Fibroblast of skin of right quadriceps (primary cell): ENCODE measurements at places on chromosomes 3 and 15.

DNA sequence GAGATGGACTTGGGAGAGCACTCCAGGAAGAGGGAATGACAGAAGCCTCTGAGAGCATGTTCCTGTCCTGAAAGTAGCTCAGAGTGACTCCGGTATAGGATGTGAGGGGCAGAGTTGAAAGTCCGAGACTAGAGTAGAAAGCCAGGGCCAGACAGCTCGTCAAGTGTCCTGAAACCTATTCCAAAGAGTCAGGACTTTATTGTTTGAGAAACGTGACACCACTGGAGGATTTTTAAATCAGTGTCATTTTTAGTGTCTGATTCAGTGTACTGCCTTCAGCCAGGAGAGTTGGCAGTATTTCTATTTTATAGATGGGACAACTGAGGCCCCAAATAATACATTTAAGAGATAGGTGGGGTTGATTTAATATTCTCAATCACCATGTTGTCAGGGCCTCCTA lies 1.6 kb upstream of the RBMS3 start:
- no peak for DNase-seq

DNA sequence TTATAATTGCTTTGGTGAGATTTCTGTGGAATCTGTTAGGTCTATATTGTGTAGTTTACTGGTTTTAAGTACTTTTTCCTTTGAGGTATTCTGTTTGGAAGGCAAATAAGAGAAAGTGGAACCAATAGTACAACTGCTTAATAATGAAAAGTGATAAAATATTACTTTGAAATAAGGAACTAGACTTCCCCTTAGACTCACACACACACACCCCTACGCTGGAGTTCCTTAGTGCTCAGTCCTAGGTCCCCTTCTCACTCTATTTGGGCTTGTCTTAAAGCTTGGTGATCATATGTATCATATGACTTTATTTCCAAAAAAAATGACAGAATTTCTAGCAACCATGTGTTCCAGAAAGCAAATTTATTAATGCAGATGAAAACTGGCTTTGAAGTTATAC lies 494.0 kb upstream of the TGFBR2 start:
- DNase-seq, result no peak

DNA sequence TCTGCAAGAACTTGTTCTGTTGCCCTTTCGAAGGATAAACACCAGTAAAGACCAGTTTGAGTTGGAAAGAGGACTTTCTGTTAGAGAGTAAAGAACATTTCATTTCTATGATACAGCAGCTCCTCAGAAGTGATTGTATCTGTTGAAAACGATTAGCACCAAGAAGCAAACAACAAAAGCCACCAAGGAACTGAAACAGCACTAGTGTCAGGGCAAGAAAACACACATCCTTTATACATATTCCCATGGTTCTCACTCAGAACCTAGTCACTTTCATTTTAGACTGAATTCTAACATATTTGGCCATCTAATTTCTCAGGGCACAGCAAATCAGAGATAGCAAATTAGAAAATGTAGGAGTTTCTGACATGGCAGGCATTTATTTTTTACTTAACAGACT lies 116.1 kb downstream of the ATP1B3 start:
- no peak for DNase-seq

DNA sequence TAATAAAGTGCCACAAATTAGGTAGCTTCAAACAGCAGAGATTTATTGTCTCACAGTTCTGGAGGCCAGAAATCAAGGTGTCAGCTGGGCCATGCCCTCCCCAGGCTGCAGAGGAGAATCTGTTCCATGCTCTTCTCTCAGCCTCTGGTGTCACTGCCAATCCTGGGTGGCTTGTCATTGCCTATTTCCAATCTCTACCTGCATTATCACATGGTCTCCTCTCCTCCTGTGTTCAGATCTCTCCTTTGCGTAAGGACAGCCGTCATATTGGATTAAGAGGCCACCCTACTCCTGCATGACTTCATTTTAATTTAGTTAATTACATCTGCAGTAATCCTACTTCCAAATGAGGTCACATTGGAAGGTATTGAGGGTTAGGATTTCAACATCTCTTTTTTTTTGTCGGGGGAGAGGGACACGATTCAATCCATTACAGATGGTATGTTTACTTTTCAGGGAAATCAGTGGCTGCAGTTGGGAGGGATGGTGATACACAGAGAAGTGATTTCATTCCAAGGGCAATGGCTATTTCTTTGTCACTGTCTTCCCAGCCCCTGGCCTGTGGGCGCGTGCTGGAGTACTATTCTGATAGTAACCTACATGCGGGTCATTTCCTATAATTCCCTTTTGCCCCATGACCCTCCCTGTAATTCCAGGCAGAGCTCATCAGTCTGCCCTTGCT lies 169.4 kb downstream of the MINAR1 start:
- DNase-seq, result no peak

- no peak for DNase-seq
These were observed 22.8 kb downstream of the PTPRG start for GRCh38 chr3:61583890-61584875.
